ENCODE measurements at places on chromosomes 13 and 19. TPM values are rescaled to one million over a fixed set of nuclear protein-coding genes. Genes with fewer than 3 reads are reported as not detected.

GRCh38 chr19:19645233-19645870 is 1.9 kb upstream of the GMIP start:
- no peak for DNase-seq

- DNase-seq = no peak
These were observed 148.0 kb downstream of the SIPA1L3 start for GRCh38 chr19:38055010-38055409.

CASP14 gene
- not detected for total RNA-seq

GRCh38 chr13:85565652-85566051 is 233.6 kb downstream of the SLITRK6 start:
- no peak for DNase-seq

GRCh38 chr13:29861694-29862110 is 11.3 kb upstream of the UBL3 start:
- peak; percentile 82 for DNase-seq

DNA sequence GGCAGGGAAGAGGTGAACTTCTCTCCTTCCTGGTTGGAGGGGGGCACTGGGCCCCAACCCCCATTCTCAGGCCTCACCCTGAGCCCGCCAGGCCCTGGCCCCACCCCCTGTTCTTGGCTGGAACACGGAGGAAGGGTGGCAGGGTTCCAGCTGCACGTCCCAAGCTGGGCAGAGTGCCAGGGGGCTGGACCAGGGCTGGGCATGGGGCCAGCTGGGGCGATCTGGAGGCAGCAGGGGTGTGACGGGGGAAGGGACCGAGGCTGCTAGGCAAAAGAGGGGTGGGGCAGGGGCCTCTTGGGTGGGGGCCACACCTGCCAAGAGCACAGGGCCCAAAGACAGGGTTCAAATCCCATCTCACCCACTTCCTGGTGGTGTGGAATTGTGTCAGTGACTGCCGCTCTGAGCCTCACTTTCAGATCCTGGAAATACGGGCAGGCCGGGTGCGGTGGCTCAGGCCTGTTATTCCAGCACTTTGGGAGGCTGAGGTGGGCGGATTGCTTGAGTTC is 2.2 kb downstream of the HIF3A start:
- peak; percentile 79 for DNase-seq

DNA sequence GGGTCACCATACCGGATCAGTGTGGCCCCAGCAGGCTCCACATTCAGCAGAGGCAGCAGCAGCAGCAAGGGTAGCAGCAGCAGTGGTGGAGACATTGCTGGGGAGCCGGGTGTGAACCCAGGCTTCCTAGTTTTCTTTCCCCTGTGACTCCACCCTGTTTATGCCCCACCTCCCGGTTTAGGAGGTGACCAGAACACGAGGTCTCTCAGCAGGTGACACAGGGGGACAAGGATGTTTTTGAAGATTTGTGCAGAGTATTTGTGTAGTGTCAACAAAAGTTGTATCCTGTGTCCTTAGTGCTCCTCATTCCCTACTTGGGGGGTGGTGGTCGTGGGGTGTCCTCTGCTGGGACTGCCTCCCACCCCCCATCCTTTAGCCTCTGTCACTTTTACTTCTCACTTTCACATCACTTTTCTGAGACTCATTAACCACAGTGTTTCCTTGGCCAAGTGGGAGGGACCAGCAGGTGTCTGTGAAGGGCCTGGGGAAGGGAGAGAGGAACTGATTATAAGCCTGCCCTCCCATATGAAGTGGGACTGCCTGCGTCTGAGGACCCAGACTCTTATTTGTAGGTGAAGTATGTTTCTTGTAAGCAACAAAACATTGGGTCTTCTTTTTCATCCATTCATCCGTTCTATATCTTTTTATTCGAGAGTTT is 15.6 kb upstream of the KCNC3 start:
- DNase-seq = no peak

All from LHCN-M2 (cell line).